ENCODE measurements at places on chromosomes 11 and 22.

- no peak for DNase-seq
These were observed 311 bp downstream of the BRD1 start for GRCh38 chr22:49827271-49827852.

DNA sequence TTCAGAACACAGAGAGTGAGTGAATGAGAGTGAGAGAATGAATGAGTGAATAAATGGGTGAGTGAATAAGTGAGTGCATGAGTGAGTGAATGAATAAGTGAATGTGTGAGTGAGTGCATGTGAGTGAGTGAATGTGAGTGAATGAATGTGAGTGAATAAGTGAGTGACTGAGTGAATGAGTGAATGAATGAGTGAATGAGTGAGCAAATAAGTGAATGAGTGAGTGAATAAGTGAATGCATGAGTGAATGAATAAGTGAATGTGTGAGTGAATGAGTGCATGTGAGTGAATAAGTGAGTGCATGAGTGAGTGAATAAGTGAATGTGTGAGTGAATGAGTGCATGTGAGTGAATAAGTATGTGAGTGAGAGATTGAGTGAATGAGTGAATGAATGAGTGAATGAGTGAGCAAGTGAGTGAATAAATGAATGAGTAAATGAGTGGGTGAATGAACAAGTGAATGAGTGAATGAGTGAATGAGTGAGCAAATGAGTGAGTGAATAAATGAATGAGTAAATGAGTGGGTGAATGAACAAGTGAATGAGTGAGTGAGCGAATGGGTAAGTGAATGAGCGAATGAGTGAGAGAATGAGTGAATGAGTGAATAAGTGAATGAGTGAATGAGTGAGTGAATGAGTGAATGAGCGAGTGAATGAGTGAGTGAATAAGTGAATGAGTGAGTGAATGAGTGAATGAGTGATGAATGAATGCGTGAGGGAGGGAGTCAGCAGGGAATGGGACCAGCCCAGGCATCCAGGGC lies 21.3 kb upstream of the MUC5B start:
- DNase-seq, result no peak

DNA sequence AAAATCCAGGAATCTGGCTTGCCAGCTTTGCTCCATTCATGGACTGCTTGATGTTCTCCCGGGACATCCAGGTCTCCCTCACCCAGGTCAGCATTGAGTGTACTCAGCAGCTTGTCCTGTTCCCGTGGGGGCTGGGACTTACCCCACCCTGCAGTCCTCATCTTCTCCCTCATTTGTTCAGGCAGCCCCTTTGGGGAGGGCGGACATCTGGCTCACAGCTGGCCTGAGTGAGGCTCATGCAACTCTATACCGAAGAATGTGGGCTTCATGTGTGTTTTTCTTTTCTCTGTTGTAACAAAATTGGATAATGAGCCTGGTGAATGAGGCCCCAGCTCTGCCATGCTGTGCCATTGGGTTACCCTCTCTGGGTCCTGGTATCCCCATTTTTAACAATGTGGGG lies 227.7 kb upstream of the TENM4 start:
- DNase-seq, result no peak

GRCh38 chr11:28105869-28106268 lies 2.1 kb downstream of the KIF18A start:
- DNase-seq, result no peak

DNA sequence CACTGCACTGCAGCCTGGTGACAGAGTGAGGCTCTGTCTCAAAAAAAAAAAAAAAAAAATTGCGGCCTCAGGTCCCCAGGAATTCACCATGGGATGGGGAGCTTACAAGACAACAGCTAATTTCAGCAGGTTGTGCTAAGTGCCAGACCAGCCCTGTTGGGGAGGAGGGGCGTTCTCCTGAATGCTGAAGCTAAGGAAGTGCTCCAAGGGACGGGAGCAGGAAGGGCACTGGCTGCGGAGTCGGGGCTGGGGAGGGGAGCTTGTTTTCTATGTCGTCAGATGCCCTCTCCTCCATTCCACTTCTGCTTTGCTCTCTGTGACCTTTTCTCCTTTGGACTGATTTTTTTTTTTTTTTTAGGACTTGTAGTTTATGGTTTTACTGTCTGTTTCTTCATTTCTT lies 4.5 kb downstream of the ADAMTS15 start:
- DNase-seq, result no peak

DNA sequence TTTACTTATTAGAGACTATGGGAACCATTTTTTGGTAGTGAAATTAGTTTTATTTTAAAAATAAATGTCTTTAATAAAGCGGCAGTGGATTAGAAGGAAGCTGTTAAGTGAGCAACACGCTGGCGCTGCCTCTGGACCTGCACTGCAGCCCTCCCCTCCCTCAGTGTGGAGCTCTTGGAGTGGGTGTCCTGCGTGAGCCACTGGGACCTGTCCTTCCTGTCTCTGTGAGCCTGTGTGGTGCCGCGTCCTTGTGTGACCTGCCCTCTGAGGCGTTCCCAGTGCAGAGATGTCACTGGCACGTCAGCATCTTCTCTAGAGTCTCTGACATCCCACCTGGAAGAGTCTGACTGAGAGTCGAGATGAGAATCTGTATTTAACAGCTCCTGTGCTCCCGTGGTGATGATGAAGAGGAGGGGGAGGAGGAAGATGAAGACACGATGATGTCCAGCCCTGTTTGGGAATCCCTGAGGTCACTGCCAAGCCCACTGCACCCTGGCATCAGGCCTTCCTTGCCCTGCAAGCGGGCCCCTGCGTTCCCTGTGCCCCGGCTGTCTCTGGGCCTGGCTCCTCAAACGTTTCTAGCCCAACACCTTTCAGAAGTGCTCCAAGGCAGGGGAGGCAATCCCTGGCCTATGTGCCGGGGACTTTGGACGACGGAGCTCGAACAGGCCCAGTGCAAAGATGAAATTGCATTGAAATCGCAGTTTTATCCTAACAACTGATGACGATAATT lies 271.8 kb downstream of the TBC1D22A start:
- DNase-seq, result no peak

- DNase-seq, result no peak
These were observed 2.8 kb downstream of the FADS3 start for GRCh38 chr11:61888590-61888989.

DNA sequence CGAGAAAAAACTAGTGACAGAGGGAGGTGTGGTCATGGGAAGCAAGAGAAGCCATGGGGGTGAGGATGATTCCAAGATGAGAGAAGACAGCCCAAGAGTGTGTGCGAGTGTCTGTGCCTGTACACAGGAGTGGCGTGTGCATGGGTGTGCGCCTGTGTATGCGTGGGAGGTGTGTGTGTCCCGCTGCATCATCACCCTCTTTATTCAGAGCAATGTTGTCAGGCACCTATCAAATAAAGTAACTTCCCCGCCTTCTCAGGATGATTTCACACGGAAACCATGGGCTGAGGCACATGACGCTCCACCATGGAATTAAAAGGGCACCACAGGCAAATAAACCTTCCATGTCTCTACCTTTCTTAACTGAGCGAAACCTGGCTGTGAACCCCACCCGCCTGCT lies 24.6 kb downstream of the MS4A10 start:
- DNase-seq, result no peak

- no peak for DNase-seq
These were observed 277.4 kb upstream of the SESN3 start for GRCh38 chr11:95508219-95508890.

- no peak for DNase-seq
These were observed 407.0 kb downstream of the TENM4 start for GRCh38 chr11:79033833-79034232.

DNA sequence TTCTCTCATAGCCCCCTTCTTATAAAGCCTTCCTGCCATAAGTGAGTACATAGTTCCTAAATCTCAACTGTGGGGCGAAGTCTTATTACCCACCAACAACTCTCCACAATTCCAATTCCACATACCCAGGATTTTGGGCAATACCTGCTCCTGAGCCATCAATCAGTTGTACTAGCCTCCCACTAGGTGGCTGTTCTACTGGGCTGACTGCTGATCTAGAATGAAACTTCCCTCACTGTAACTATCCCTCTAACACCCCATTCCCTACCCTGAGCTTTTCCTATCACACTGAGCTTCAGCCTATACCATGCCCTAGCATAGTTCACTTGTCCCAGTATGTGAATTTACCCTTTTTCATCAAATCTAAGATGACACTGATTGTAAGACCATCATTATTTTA lies 52.5 kb downstream of the RRAS2 start:
- DNase-seq, result no peak

- no peak for DNase-seq
These were observed 26.6 kb upstream of the L3MBTL2 start for GRCh38 chr22:41178425-41178975.

GRCh38 chr11:6834021-6834420 lies 11.5 kb upstream of the OR10A5 start:
- DNase-seq, result no peak

DNA sequence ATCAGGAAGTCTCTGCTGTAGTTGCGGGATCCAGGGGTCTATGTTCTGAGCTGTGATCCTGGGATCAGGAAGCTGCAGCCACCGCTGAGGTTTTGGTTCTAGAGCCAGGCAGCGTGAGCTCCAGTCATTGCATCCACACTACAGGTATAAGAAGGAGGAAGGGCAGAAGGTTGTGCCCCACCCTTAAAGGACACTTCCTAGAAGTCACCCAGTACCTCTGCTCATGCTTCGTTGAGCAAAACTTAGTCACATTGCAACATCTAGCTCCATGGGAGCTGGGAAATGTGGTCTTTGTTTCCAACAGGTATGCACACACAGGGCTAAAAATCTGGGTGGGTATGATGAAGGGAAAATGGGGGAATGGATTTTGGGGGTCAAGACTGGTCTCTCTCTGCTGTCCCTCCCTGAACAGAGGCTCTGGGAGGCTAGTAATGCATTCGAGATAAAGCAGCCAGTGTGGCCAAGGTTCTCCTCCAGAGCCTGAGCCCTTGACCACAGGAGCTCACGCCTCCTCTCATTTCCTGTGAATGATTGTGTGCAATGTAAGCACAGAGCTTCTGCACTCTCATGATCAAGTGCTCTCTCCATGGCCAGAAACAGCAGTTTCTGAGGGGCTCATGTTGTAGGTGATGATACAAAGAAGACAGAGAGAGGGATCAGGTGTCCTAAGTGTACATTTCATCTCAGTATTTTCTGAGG lies 86.8 kb upstream of the OR4B1 start:
- DNase-seq, result no peak

GRCh38 chr11:114314096-114314495 lies 17.9 kb downstream of the NNMT start:
- DNase-seq, result no peak

- DNase-seq, result no peak
These were observed 8.7 kb downstream of the ME3 start for GRCh38 chr11:86663761-86664160.

- no peak for DNase-seq
These were observed 53.6 kb upstream of the PPARA start for GRCh38 chr22:46096706-46097230.

- no peak for DNase-seq
These were observed 569 bp downstream of the FAM76B start for GRCh38 chr11:95788921-95789505.

- no peak for DNase-seq
These were observed 96.5 kb downstream of the DSCAML1 start for GRCh38 chr11:117700551-117700950.

- no peak for DNase-seq
These were observed 43.1 kb upstream of the TRIM77 start for GRCh38 chr11:89667001-89667400.

DNA sequence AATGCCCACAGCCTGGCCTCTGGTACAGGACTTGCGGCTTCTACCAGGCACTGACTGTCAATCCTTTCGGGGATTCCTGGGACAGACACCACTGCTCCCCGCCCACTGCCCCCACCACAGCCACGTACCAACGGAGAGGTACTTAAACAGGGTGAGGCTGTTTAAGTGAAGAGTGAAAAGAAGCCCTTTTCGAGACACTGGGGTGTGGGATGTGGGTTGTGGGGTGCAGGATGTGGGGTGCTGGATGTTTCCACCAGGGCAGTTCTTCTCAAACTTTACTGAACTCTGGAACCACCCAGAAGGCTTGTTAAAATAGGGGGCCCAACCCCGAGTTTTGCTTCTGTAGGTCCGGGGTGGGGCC lies 34.2 kb upstream of the PRR5 start:
- no peak for DNase-seq

DNA sequence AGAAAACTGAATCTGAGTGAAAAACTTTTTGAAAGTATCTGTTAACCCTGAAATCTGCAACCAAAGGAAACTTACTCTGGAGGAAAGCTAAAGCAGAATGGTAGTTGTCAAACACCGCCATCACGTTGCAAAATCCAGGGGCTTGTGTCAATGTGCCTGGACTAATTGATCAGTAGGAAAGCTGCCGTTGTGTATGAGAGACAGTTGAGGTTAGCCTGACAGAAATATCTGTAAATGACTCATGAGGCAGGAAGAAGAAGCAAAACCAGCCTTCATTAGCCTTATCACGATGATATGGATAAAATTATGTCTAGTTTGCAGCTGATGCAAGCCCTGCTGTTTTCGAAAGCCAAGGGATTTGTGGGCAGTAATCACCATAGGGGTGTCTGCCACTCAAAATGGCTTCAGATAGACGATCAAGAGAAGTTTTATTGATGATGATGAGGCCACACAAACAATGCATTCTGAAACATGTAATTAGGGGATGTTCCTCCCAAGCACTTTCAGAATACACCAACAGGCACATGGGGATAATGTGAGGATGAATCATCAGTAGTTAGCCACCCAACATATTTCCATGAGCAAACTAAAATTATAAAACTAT lies 8.9 kb downstream of the SCGB1A1 start:
- DNase-seq, result no peak

DNA sequence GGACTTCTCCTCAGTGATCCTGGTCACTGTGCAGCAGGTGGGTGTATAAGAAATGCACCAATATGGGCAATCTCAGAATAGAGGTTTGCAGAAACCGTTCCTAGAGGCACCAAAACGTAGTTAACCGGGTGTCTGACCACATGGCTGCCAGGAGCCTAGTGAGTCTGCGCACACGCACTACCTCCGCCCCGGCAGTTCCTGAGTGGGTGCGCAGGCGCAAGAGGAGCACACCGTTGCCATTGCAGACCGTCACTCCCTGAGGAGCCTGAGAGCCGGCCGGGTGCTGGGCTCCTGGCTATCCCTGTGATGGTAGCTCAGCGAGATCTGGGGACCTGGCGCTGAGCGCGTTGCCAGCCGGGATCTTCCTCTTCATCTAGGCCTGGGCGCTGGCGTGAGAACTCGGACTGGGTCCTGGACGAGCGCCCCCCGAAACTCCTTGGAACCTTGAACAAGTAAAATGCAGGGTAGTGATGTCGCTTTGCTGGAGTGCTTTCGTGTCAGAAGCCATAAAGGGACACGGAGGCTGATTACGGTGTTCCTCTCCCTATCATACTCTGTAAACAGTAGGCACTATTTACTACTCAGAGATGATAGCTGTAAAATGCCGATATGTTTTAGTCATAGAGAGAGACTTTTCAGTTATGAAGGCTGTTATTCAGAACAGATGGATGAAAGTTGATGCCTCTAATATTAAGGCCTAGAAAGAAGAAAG lies at the start of gene MS4A13:
TSS of gene MS4A13 (plus strand) at position 249 of the 712 bp plus-strand sequence. CDS start 2,692 bp downstream, outside the sequence.
- DNase-seq, result no peak

DNA sequence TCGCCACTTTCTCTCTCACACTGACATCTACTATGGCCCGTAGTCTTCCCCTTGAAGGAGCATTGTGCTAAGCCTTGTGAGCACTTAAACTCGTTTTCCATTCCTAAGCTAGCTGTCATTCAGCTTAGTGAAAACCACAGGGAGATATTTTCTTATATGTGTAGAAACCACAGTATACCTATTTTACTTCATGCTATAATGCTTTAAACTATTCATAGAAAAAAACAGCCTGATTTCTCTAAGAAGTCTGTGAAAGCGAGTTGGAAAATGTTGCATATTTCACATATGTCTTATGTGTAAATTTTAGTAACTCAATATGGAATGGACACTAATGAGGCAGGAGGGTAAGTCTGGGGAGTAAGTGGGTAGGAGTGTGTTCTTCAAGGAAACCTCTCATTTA lies 194.3 kb upstream of the CTSC start:
- DNase-seq, result no peak

- DNase-seq, result no peak
These were observed 16.1 kb upstream of the BRSK2 start for GRCh38 chr11:1373536-1374214.
